ENCODE measurements at places on chromosomes 6 and 20.

DNA sequence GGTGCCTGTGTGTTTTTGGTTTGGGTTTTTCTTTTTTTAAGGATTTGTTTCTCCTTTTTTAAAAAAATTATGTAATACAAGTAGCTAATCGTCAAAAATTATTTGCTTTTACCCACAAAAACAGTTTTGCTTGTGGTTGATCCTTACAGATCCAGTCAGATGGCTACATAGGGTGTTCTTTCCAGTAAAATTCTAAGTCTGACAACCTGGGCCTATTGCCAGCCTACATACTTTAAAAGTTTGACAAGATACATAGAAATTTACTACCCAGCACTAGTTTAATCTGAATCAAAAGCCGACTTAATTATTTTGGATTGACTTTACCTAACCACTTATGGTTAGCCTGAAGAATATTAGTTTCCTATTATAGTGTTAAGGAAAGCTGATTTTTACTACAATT lies 2.1 kb upstream of the SOX4 start:
- no peak for DNase-seq

DNA sequence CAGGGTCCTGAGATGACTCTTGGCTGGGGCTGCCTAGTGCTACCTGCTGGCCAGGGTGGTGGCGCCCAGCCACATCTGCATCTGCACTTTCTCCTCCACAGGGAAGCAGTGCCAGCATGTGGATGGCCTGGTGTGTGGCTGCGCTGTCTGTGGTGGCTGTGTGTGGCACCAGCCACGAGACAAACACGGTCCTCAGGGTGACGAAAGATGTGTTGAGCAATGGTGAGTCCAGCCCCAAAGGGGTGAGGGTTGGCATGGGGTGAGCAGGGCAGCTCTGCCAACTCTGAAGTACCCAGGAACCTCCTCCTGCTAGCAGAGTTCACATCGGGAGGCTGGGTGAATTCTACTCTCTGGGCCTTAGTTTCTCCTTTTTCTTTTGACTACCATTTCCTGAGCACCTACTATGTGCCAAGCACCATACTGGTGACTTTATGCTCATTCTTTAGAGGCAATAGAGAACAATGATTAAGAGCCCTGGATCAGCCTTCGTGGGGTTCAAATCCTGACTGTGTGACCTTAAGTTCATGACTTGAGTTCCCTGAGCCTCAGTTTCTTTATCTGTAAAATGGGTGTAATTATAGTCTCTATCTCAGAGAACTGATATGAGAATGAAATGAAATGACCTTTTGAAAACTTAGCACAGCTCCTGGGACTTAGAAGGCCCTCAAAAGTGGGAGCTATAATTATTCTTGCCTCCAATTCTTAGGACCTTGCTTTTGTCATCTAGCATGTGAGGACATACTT lies 2.1 kb downstream of the BPIFB4 start:
- DNase-seq = no peak

DNA sequence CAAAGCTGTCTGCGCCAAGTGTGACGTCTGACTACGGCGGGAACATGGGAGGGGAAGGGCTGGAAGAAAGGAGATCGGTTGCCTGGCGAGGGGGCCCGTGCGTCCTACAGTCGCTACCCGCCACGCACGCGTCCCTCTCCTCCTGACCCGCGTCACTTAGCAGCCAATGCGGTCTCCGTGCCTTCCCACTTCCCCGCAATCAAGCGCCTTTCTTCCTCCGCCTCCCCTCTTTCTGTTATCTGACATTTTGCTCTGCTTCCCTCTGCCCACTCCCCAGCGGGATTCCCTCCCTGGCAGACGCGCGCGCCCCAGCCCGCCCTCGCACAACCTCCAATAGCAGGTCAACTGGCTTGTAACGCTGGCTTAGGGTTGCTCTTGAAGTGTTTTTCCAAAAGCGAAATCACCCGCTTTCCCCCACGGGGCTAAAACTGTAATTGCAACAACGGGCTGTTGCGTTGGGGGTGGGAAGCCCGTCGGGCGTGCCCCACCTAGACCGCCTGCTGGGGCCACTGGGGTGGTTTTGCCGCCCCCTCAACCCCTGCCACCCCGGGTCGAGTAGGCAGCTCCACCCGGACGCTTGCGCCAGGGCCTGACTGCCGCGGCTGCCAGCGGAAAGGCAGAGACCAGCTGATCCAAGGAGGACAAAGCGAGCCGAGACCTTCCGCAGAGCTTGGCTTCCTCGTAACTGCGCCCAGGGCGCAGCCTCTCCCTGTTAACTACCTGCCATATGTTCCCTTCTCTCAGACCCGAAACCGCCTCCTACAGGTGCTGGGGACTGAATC lies 6.2 kb upstream of the SOX4 start:
- DNase-seq = no peak

- DNase-seq = no peak
Measured at GRCh38 chr6:11341867-11342266, 109.4 kb upstream of the NEDD9 start.

DNA sequence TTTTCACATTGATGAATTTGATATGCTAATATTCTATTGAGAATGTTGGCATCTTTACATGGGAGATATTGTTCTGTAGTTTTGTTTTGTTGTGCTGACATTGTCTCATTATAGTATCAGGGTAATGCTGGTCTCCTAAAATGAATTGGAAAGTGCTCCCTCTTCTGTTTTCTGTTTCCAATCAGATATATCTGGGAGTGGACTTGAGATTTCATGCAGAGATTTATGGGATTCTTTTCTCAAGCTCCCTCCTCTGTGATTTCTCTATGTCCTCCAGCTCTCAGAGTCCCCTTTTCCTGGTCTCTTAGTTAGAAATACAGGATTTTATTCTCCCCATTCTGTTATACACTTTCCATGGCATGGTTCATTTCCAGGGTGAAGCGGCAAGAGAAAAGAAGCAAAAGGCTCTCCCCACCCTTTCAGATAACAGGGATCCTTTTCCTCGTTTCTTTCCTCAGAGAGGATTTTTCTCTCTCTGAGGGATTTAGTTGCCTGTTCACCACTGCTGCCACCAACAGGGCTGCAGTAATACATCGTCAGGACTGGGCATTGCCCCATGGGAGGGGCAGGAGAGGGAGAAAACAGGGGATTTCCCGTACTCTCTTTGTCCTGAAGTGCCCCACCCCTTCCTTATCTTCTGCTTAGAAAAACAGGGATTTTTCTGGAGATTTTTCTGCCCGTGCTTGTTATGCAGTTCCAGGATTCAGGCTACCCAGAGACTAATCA lies 59.3 kb upstream of the STMND1 start:
- DNase-seq = no peak

DNA sequence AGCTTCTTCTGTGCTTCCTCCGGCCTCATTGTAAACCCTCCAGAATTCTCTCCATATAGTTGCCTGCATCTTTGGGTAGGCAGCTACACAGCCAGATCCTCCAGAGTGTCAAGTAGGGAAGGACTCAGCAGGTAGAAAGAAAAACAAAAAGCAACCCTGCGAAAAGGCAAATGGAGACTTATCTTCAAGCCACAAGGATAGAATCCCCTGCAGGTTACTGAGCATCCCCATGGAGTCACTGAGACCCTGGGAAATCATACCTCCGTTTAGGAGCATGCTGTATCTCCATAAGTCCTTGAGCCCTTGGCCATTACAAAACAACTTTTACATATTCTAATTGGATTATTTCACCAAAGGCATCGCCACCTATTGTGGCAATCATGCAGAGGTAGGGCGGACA lies 28.6 kb downstream of the ALDH8A1 start:
- DNase-seq = no peak

GRCh38 chr20:1934156-1934555 lies 38.9 kb downstream of the SIRPA start:
- DNase-seq = no peak

DNA sequence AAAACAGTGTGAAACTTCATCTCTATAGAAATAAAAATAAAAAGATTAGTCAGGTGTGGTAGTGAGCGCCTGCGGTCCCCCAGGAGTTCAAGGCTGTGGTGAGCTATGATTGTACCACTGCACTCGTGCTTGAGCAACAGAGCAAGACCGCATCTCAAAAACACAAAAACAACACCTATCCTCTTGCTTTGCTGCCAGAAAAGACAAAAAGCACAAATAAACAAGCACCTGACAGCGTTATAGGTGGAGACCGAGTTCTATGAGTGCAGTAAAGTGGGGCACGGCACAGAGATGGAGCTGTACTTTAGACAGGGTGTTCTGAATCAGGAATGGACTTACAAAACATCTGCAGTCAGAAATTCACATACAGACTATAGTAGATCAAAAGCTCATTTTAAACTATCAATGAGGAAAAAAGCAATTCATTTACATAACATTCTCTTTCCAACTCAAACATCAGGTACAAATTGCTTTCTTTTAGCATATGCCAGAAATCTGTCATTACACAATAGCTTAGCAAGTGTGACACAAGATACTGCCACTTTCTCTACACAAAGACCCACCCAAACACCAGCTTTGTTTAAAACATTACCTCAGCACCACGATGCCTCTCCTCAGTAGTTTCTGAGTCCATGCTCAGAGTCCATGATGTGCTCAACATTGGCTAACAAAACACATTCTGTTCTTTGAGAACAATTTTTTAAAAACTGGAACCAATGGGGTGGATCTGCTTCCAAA lies 10.1 kb downstream of the EZR start:
- DNase-seq = no peak

- DNase-seq = no peak
Measured at GRCh38 chr6:161439093-161439492, 165.2 kb upstream of the AGPAT4 start.

DNA sequence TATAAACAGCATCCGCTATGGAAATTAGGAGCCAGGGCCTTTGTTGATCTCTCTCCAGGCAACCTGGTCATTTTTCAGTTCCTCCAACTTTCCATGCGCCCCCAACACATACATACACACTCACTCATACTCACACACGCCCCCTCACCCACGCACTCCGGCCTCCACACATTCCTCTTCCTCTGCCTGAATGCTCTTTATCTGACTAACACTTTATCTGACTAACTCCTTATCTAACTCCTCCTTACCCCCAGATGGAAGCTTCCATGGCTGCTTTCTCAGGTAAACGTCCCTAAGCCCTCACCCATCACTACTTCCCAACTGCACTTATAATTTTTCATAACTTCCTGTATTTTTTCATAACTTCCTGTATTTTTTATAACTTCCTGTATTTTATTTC lies 17.4 kb downstream of the CASS4 start:
- no peak for DNase-seq

- DNase-seq = no peak
Measured at GRCh38 chr20:24969186-24970029, 20.3 kb downstream of the CST7 start.

- no peak for DNase-seq
Measured at GRCh38 chr6:138772596-138773176, 883 bp upstream of the CCDC28A start.

DNA sequence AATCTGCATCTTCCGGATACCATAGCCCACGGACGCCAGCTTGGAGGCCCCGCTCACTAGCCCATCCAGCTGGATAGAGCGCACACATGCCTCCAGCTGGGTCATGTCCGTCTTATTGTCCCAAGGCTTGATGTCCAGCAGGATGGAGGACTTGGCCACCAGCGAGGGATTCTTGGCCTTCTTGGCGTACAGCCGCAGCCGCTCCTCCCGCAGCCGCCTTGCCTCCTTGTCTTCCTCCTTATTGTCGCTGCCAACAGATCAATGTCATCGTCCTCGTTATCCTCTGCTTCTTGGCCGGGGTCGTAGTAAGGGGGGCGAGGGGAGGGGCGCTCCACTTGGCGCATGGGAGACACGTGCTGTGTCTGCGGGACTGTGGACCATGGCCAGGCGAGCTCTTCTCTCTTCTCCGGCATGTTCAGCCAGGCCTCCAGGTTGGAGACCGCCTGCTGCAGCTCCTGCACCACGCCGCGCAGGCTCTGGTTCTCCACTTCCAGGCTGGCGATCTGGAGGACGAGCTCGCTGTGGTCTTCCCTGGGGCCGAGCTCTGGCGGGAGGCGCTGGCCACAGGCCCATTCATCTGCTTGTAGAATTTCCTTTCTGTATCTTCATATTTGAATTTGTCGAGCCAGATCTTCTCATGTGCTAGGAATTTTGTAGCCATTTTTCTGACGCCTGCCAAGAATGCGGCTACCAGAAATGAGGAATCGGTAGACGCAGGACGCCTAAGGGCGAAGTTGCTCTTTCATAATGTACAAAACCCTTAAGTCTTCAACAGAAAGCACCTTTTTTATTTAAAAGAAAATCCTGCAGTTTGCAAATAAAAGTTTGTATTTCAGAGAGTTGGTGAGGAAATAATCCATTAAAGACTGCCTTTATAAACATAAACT lies 60.1 kb upstream of the PTPRK start:
- DNase-seq = no peak

DNA sequence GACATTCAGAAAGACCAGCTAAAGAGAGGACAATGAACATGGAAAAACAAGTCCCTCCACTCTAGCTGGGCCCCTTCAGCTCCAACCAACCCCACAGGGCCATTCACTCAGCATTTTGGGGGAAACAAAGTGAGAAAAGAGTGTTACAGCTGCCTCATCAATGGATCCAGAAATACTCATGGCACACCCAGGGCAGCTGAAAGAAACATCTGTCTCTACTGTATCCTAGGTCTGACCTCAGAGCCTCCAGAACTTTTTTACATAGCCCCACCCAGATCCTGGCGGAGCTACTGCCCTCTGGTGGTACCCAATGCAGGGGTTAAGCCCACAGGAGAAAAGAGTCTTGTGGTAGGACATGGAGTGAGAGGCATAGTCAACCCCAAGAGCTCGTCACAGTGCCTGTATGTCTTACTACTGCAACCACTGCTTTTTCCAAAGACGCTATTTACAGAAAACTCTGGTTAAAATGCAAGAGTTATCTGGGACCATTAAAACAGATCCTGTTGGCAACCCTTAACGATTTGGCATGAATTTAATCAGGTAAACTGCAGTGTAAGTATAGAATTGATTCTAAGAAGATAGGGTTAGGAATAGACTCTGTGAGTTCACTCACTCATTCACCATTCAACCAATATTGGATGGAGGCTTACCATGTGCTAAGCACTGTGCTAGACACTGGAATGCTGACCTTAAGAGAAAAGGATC lies 37.4 kb upstream of the FAM83C start:
- DNase-seq = no peak

DNA sequence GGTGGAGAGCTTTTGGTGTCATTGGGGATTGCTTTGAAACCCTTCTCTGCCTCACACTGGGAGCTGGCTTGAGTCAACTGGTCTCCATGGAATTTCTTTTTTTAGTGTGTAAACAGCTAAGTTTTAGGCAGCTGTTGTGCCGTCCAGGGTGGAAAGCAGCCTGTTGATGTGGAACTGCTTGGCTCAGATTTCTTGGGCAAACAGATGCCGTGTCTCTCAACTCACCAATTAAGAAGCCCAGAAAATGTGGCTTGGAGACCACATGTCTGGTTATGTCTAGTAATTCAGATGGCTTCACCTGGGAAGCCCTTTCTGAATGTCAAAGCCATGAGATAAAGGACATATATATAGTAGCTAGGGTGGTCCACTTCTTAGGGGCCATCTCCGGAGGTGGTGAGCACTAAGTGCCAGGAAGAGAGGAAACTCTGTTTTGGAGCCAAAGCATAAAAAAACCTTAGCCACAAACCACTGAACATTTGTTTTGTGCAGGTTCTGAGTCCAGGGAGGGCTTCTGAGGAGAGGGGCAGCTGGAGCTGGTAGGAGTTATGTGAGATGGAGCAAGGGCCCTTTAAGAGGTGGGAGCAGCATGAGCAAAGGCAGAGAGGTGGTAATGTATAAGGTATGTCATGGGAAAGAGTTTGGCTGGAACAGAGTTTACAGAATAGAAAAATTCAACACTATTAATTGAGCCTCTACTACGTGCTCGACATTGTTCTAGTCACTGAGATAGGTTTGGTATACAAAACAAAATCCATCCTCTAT lies 31.2 kb downstream of the SRSF3 start:
- DNase-seq = no peak

All from activated CD8-positive, alpha-beta memory T cell treated with anti-CD3 and anti-CD28 coated beads for 1 hour (primary cell).